ENCODE measurements at places on chromosomes 4 and X. TPM values are rescaled to one million over a fixed set of nuclear protein-coding genes. Genes with fewer than 3 reads are reported as not detected.

The VSIG1 gene
- not detected for total RNA-seq

The COQ2 gene
- total RNA-seq: 16.7 TPM

The TKTL2 gene
- total RNA-seq: not detected

DNA sequence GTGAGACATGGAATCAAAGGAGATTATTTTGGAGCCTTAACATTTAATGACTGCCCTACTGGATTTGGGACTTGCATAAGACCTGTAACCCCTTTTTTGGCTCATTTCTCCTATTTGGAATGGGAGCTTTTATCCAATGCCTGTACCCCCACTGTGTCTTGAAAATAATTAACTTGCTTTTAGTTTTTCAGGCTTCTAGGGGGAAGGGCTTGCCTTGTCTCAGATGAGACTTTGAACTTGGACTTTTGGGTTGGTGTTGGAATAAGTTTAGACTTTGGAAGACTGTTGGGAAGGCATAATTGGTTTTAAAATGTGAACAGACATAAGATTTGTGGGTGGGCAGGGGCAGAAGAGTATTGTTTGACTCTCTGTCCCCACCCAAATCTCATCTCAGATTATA is 189.1 kb upstream of the POU3F4 start:
- no peak for DNase-seq

DNA sequence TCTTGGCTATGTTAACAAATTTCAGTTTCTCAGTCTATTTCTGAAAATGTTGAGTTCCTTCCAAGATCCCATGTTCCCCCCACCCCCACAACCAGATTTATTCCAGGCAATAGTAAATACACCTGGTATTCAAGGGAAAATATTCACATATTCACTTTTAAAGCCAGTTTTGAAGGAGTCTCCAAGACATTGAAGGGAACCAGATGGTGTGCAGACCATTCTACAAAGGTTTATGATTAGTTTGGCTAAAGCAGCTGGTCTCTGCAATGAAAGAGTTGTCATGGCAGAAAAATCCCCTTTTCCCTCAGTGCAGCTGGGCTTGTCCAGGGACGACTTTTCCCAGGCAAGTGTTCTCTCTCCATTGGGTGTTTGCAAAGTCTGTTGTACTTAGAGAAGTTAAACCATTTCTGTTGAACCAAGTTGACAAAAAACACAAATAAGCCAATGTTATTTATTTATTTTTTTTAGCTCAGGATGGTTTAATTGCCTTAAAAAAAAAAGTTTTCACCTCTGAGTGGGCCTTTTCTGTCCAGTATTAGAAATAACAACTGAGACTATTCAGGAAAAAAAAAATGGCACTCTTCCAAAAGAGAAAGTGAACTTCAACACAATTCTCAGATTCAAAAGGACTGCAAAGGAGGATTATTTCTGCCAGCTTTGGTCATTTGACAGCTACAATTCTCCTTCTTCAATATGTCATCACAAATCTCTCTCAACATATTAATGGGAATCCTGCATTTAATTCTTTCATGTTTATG is 410.6 kb downstream of the IL1RAPL1 start:
- DNase-seq: peak; percentile 89

DNA sequence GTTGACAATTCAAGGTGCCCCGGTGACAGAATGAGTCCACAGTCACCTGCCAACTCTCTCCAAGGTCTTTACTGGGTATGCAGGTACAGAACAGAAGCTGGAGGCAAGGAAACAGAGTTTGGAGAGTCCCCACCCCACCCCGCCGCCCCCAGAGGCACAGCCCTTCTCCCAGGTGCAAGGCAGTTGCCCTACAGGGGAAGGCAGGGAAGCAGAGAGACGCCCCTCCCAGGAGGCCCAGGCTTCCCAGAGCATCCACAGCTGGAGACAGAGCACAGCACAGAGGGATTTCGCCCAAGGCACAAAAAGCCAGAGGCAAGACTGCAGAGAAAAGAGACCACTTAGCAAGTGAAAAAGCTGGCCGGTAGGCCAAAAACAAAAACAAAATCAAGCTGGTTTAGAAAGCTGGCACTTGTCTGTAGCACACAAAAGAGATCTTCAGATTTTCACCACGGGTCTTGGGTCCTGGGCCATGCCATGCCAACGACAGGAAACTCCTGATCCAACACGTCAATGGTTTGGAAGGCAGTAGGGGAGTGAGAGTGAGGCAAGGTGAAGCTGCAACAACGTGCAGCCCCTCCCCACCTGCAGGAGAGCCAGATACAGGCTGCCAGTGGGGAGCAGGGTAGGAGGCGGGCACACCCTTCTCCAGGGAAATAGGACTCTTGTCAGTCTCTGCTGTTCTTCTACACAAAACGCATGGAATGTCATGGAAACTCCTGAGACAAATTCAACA is 113.3 kb downstream of the AFAP1 start:
- no peak for DNase-seq

GRCh38 chr4:15153662-15154061 is 151.4 kb downstream of the CPEB2 start:
- no peak for DNase-seq

- no peak for DNase-seq
These were observed 81.8 kb downstream of the CPZ start for GRCh38 chr4:8674311-8674885.

Data from tongue (tissue), 3 donors.